ENCODE measurements at places on chromosomes 5 and 9.

- no peak for DNase-seq
These were observed 140.6 kb upstream of the KLF4 start for GRCh38 chr9:107630156-107630555.

DNA sequence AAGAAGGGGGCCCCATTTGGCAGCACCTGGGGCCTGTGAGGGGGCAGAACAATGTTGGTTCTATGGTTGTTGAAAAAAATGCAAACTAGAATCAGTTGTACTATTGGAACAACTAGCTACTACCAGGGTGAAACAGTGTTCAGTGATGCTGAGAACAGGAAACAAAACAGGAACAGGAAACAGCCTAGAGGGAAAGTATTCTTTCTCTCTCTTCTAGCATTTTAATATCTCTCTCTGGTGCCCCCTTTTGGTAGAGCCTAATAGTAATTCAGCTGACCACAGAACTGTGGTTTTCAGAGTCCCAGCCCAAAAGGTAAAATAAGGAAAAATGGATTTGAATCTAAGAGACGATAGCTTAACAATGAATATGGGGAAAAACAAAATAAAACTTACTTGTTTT lies 138.0 kb upstream of the KCNN2 start:
- peak; percentile 28 for DNase-seq

GRCh38 chr5:159582756-159583541 lies 252.7 kb upstream of the IL12B start:
- no peak for DNase-seq

DNA sequence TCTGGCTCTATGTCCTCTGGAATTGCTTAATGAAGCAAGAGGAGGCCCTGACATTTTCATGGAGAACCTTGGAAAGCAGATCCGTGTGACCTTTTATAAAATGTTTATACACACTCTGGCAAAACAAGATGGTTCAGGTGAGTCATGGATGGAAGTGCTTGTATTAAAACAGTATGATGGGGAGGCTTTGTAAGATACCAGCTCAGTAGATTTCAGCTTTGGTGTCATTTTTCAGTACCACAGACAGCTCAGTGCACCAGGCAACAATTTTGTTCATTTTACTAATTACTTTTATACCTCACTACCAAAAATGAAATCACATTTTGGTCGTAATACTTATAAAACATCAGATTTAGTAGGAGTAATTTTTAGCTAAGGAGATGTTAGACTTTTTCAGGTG lies 5.2 kb downstream of the KCNN2 start:
- DNase-seq, result no peak

- no peak for DNase-seq
These were observed 80.3 kb downstream of the GADD45G start for GRCh38 chr9:89684912-89685636.

DNA sequence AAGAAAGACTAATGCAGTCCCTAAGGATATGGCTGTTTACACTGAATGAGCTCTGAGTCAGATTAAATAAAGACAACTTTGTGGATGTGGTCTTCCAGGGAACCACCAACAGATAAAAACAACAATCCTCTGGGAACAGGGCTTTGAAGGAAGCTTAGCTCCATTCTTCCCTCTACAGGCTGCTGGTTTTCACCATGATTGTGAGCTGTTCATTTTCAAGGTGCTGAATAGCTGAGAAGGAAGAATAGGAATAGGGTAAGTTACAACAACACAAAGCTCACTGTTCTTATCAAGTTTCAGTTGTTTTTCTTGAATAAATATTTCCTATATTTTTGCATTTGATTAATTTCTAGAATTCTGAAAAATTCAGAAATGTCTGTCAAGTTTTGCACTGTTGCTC lies 25.9 kb upstream of the PTAR1 start:
- no peak for DNase-seq

DNA sequence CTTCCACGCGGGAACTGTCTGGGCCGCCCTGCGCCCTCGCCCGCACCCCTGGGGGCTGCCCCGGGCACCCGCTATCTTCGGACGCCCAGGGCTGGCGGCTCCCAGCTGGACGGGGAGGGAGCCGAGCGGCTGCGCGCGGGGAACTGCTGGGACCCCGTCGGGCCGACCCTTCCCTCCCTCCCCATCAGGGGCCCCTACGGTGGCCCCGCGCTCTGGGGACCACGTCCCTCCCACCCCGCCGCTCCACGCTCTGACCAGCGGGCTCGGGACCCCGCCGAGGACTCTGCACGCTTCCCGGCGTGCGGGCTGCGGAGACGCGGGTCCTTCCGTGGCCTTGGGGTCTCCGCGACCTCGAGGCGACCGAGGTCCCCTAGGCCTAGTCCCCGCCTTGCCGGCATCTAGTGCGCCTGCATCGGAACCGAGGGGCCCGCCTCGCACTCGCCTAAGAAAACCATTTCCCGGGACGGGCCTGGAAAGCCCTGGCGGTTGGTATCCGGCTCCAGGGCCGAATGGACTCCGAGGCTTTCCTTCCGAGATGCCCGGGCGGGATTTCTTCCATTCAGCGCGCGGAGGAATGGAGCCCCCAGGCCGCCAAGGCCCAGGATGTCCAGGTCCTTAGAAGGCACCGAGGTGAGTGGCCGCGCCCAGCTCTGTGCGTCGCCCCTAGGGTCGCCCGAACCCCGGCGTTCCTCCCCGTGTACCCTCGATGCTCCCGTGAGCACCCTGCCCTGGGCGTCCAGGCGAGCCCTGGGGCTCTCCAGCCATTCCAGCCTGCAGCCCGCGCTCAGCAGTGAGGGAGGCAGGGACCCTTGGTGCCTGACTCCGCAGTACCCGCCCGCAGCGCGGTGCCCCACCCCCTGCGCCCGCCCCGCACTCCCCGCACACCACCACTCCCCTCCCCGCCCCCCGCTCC lies 705 bp upstream of the SLC6A3 start:
- DNase-seq, result peak; percentile 16

DNA sequence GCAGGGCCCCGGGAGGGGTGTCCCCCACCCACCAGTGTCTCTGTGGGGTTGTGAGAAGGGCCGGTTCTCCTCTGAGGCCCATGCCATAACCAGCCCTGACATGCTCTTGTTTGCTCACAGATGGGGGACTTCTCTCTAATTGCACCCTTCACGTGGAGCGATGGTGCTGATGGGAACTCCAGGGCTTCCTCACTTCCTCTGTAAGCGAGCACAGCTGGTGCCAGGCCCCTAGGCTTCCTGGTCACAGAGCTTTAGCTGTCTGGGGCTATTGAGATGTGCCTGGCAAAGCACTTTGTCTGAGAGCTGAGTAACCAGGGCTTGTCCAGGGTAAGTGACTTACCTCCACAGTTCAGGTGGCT lies 36.4 kb downstream of the PHF2 start:
- DNase-seq, result no peak

- DNase-seq, result no peak
These were observed 36.6 kb downstream of the DMRT3 start for GRCh38 chr9:1013021-1013420.

DNA sequence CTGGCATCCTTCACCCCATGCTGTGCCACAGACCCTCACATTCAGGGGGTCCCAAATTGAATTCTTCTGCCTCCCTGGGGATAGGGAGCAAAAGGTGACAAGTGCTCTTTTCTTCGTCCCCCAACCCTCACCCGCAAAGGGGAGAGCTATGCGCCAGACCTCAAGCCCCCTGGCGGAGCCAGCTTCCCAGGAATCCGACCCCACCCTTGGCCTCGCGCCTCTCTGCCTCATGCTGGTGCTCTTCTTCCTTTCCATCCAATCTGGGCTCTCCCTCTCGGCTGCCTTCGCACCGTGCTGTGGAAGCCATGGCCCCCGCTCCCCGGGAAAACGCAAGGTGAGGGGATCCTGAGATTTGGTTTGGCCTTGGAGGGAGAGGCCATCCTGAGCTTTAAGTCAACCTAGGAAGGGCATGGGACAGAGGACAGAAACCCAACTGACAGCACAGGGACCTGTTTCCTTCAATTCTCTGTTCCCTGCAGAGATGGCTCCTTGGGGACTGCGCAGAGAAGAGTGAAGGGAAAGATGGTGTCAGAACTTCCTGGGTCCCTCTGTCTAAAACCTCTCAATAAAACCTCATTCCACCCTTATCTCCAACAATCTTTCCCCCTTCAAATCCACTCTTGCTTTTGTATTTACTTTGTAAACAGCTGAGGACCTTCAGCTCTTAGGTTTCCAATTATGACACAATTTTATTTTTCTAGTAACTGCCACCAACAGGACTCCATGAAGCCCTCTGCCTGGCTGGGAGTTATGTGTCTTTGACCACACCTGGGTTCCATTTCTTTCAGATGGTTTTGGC lies 36.3 kb upstream of the CRB2 start:
- no peak for DNase-seq

DNA sequence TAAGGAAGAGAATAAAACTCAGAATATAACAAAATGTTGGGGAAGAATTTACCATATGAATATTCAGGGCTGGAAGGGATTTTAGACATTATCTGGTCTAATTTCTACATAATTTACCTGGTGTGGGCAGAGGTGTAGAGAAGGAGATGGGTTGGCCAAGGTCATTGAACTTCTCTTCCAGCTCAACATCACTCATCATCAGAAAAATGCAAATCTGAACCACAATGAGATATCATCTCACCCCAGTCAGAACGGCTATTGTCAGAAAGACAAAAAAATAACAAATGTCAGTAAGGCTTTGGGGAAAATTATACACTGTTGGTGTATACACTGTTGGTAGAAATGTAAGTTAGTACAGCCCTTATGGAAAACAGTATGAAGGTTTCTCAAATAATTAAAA lies 121.7 kb downstream of the PTTG1 start:
- no peak for DNase-seq

DNA sequence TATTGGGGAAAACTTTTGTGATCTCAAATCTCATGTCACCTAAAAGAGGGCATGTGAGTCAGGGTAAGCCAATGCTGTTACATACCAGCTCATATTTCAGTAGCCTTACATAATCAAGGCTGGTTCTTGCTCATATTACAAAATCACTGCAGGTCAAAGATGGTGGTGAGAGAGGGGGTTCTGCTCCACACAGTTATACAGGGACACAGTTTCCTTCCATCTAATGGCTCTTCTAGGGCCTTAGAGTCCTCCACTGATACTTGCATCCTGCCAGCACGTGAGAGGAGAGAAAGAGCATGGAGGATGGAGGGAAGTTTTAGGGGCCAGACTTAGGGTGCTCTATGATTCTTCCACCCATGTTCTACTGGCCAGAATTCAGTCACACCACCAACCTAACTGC lies 130.0 kb downstream of the LIFR start:
- peak; percentile 58 for DNase-seq

- no peak for DNase-seq
These were observed 67.7 kb downstream of the KCNT1 start for GRCh38 chr9:135769489-135770202.

DNA sequence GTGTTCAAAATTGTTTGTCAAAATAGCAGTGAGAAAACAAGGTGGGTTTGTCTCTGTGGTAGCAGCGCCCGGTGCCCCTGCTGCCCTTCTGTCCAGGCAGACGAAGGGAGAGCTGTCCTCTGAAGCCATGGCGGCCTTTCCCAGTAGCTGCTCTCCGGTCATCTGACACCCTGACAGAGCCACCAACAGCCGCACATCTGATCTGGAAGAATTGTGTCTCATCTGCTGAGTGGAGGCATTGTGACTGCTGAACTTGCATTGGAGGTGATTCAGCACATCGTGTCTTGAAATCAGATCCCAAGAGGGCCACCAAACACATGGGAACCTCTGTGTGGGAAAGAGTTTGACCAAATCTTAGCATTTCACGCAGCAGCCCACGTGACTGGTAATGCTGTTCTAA lies 337.6 kb upstream of the IRX1 start:
- no peak for DNase-seq

DNA sequence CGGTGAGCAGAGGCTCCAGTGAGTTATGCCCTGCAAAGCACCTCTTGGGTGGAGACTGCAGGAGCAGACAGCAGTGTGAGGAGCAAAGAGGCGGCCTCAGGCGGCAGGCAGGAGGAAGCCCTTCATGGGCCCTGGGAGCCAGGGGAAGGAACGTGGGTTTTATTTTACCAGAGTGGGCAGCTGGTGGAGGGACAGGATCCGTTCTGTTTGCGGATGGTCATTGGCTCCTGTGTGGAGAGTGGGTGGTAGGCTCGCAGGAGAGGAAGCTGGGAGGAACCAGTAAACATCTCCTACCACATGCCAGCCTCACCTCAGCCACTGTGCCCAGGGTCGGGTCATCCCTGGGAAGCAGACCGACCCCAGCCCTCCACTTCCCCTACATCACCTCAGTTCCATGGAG lies 24.4 kb downstream of the HNRNPH1 start:
- DNase-seq, result no peak

Measured in NCI-H524 (cell line).